Hematopoietic multipotent progenitor cell treated with erythropoietin and hydrocortisone succinate and interleukin-3 and kit ligand, for 8 days (in vitro differentiated cells): ENCODE measurements at places on chromosomes 6 and 20.

DNA sequence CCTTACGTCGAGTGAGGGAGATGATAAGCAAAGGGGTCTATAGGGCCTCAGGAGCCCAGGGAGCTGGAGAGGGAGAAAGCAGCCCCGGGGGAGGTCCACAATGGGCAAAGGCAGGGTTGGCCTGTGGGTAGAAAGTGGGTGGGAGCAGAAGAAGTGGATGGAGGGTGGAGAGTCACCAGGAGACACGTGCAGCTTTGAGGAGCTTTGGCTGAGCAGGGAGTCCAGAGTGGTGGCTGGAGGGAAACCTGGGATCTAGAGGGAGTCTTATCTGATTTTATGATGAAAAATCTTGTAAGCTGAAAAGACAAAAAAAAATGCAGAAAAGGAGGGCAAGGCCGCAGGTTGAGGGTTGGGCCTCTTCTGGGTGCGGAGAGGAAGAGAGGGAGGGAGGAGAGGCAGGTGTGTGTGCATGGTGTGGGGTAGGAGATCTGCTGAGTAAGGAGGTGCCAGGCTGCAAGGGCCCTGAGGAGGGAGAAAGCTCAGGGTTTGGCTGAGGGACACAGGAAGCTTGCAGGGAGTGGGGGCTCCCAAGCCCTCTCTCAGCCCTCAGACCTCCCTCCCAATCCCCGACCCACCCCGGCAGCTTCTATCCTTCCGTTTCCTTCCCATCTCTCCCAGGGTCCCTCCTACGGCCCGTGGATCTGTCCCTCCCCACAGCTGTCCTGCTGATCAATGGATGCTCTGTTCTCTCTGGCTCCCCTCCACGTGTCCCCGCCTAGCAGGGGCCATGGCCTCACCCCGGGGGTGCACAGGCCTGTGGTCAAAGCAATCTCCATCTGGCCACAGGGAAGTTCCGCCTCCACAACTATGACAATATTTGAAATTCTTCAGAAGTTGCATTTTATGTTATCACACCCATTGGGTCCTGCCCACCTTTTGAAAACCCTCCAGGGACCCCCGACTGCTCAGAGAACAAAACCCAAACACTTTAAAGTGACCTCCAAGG lies 17.1 kb upstream of the BPI start:
- no peak for DNase-seq

DNA sequence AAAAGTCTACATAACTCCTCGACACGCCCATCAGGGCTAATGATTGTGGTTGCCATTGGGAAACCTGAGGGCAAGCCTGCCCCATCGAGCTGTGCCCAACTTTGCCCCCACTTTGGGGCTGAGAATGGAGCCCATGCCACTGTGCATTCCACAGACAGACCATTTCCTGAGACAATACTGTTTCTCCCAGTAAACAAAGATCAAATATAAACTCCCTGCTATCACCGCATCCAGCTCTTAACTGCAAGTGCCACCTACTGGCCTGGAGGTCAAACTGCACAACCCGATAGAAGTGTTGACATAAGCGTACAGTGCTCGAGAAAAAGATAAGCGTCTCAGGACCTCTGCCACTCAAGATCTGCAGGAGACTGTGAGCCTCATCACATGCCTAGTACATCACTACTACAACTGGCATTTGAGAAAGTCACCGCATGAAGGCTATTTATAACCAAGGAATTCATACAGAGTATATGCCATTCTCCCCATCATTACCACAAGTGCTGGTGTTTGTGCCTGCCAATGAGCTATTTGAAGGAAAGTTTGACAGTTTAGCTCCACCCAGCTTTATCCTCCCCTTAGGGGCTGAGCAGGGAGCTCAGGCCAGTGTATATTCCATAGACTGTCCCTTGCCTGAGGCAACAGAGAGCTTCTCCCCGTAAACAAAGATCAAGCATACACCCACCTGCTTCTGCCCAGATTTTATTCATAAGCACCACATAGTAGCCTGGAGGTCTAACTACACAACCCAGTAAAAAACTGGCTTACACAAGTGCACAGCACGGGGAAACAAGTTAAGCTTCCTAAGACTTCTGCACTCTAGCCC lies 4.5 kb upstream of the DEFB126 start:
- DNase-seq: peak; percentile 39

DNA sequence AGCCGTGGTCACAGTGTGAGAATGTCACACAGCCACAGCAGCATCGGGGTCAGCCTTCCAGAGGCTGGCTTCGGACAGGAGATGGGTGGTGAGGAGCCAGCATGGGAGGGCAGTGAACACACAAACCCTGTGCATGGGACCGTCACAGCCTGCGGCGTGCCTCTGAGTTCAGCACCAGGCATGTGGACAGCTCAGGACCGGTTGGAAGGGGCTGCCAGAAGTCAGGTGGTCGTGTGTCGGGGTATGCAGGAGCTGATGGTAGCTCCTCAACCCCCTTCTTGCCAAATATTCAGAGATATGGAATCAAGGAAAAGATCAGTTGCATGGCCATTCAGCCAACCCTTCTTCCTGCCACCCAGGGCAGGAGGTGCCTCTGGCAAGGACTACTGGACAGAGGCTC lies 28.2 kb downstream of the MYT1 start:
- DNase-seq: no peak

GRCh38 chr6:147087641-147088040 lies 116.6 kb upstream of the STXBP5 start:
- DNase-seq: no peak

GRCh38 chr6:36599791-36600209 lies 5.6 kb downstream of the SRSF3 start:
- DNase-seq: no peak

DNA sequence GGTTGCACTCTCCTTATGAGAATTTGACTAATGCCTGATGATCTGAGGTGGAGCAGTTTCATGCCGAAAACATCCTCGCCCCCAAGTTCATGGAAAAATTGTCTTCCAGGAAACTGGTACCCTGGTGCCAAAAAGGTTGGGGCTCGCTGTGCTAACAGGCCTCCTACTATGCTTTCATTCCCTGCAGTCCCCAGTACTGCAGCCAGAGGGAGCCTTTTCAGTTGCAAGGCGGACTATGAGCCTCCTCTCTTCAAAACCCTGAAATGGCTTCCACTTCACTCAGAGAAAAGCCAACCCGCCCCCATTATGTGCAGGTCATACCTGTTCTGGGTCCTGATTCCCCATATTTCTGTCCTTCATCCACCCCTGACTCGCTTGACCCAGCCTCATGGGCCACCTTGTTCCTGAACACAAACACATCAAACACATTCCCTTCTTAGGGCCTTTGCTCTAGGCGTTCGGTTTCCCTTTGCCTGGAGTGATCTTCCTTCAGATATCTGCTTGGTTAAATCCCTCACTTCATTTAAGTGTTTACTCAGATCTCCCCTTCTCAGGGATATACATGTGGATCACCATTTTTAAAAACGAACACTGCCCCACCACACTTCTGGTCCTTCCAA lies 173.7 kb downstream of the PHACTR1 start:
- peak; percentile 34 for DNase-seq

DNA sequence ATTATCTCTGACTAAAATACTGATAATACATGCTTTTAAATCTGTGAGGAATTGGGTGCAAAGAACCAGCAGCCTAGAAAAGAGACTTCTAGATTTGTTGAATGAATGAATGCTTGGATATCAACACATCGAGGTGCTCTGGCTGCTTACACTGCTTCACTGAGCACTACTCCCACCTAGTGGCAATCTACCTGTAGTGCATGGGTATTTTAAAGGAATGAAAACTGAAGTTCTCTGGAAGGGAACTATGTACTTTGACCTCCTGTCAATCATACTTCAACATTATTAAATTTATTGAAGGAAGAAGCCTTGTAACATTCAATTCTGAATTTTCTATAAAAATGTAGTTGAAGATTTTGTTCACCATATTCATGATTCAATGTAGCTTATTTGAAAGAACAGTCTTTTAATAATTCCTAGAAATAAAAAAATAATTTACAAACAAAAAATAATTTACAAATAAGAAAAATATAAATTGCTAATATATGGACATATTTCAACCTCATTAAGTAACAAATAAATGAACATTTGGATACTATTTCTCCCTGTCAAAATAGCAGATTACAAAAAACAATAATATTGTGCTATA lies 111.2 kb upstream of the MMS22L start:
- DNase-seq: peak; percentile 76

DNA sequence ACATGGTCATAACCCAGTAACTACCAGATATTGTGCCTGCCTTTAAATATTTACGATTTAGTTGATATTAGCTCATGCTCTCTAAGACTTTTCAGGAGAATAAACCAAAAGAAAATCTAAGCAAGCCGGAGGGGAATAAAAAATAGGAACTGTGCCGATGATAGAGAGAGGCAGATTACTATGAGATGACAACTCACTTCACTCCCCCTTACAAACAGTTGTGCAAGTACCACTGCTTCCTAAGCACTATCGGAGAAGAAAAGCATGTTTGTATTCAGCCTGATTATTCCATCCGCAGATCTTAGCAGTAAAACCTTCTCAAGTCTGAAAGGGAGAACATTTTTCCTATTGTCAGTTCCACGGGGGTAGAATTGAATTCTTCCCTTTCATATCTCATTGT lies 294.4 kb downstream of the KCNQ5 start:
- no peak for DNase-seq

DNA sequence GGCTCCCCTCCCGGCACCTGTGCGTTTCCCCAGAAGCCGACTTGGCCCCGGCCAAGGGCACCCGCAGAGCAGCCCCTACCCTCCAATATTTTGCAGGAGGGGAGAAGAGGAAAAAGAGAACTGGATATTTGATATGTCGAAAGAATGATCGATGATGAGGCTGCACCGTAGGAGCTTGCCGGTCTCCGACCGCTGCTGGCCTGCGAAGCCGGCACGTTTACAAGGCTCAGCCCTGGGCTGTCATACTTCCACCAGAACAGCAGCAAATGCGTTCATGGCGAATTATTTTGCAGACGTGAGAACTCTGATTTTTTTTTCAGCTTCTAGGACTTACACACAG lies 296.7 kb downstream of the TFAP2C start:
- no peak for DNase-seq

DNA sequence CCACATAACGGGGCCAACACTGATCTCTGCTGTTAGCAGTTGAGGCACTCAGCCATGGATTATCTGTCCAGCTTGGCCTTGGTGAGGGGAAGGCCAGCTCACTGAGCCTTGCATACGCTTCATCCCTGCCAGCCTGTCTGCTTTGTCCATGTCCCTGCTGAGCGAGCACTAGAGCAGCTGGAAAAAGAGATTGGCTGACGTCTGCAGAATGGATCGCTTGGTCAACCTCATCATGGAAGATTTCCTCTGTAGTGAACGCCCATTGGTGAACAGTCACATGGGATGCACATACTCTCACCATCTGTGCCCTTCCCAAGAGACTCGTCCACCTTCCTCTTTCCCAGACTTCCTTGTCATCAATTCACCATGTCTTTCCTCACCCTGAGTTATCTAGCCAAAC lies 26.9 kb downstream of the MUC22 start:
- no peak for DNase-seq

- DNase-seq: no peak
These were observed 382.6 kb downstream of the SMOC2 start for GRCh38 chr6:168823397-168824212.

DNA sequence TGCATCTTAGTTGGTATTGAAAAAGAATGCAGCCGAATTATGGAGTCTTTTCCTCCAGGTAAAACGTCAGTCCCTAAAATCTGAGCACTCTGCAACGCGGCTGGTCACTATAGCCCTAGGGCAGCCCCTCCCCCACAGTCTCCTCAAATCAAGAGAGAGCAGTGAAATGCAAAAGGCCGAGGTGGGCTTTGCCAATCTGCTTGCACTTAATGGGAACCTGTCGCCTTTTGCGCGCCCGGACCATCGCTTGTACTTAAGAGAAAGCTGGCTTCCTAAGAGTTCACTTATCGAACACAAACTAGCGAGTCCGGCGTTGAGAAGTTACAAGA lies 447 bp downstream of the MCM3 start:
- DNase-seq: peak; percentile 59

GRCh38 chr6:54125493-54125892 lies 14.2 kb downstream of the MLIP start:
- no peak for DNase-seq

GRCh38 chr6:127484212-127484863 lies 25.1 kb upstream of the KIAA0408 start:
- no peak for DNase-seq

GRCh38 chr6:73728548-73729205 lies 32.7 kb downstream of the CD109 start:
- DNase-seq: peak; percentile 22

DNA sequence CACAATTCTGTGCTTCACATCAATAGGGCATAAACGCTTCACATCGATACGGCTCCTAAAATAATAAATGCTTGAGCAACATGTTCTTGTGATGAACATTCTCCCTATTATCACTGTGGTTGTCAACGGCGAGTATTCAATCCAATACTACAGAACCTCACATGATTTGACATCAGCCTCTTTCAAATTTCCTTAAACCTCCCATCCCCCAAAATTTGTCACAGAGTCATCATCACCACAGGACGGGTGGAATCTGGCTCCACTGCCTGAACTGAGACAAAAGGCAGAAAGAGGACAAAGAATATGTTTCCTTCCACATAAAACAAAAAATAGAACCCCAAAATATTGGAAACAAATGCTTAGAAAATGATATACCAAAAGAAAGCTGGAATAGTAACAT lies 7.3 kb downstream of the THEMIS start:
- no peak for DNase-seq

- no peak for DNase-seq
These were observed 7.9 kb upstream of the COL12A1 start for GRCh38 chr6:75213732-75214131.

DNA sequence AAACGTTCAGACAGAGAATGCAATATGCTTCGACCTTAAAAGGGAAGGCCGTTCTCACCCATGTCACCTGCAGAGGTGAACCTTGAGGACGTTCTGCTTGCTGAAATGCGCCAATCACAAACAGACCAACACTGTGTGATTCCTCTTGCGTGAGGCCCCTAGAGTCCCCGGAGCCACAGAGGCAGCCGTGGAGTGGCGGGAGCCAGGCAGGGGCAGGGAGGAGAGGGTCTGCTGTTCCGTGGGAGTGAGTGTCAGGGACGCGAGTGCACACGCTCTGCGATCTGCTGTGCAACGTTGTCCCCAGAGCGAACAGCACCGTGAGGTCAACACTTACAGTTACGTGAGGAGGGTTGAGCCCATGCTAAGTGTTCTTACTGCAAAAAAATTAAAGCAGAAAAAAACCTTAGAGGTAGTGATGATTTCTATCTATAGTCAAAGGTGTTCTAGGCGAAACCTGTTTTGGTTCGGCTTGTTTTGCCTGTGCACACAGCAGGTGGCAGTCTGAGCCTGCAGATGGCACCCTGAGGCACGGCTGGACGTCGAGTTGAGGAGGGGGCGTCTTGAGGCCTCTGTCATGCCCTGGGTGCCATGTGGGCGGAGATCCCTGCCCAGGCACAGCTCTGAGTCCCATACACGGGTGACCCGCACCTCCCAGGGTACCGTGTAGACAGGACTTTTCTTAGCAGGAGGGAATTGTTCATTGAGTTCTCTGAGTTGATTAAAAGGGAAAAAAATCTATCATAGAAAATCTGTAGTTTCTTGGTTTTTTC lies 71.7 kb upstream of the FRMD1 start:
- no peak for DNase-seq

DNA sequence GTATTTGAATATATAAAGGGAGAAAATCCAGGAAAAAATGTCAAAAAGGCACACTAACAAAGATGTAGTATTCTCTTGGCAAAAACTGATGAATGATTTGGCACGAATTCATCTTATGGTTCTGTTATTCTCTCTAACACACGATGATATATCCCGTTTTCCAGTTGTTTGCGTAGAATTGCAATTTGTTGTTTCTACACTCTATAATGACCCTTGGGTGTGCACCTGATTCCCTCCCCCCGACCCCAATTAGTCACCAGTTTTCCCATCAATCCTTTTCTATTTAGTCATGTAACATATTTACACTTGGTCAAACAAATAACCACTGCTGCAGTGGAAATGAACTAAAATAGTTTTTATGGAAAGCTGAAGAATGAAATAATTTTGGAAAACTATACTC lies 1.5 kb upstream of the ARID1B start:
- no peak for DNase-seq
